Occipital lobe (tissue), 3 donors: ENCODE measurements at places on chromosomes 12 and 14. TPM values are rescaled to one million over a fixed set of nuclear protein-coding genes. Genes with fewer than 3 reads are reported as not detected.

HDAC7 gene
- total RNA-seq, result 5.9 TPM

PPP2R5C gene
- total RNA-seq, result 166 TPM

LRCOL1 gene
- total RNA-seq, result not detected

GALNT8 gene
- total RNA-seq, result 43.5 TPM

OR11H12 gene
- not detected for total RNA-seq

RNF212B gene
- not detected for total RNA-seq

NUBPL gene
- total RNA-seq, result 17.0 TPM

NTN4 gene
- 44.3 TPM for total RNA-seq

NUMB gene
- total RNA-seq, result 18.7 TPM

PPM1H gene
- total RNA-seq, result 10.6 TPM

CCND2 gene
- 300 TPM for total RNA-seq

HOXC5 gene
- not detected for total RNA-seq

RTL1 gene
- not detected for total RNA-seq

GPR33 gene
- not detected for total RNA-seq

MAP1LC3B2 gene
- 0.62 TPM for total RNA-seq

SLCO1B3 gene
- 0.47 TPM for total RNA-seq

ARHGAP9 gene
- total RNA-seq, result 0.94 TPM
